Fibroblast of skin of right quadriceps (primary cell): ENCODE measurements at places on chromosomes 5 and 9.

DNA sequence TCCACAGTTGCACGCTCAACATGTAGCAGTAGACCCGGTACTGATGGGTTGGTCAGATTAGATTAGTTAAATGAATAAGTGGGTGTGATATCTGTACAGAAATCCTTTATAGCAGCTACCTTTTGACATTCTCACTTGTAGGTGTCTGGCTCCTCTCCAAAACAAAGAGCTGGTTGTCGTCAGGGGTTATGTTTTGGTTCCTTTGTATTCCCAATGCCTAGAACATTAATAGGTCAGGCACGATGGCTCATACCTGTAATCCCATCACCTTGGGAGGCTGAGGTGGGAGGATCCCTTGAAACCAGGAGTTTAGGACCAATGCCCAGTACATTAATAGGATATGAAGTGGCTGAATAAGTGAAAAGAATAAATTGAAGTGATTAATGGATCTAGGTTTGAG is 182.1 kb downstream of the SNCAIP start:
- DNase-seq, result no peak

DNA sequence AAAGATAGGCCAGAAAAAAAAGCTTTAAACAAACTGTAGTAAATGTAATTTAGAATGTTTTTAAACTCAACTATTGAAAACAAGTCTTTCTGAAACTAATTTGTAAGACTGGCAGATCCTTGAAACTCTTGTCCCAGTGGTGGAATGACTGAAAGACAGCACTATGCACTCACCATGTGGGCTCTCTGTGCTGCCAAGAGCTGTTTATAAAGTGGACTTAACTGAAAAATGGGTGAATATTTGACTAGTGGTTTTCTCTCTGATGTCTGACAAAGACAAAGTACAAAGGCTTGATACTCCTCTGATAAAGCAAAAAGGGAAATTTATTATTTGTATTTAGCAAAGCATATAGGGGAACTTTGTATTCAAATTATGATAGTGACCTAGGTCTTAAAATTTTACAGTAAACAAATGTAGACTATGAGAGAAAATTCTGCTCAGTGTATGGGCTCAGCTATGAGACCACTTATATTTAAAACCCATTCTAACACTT is 635.4 kb downstream of the NR2F1-AS1 start:
- DNase-seq, result no peak

DNA sequence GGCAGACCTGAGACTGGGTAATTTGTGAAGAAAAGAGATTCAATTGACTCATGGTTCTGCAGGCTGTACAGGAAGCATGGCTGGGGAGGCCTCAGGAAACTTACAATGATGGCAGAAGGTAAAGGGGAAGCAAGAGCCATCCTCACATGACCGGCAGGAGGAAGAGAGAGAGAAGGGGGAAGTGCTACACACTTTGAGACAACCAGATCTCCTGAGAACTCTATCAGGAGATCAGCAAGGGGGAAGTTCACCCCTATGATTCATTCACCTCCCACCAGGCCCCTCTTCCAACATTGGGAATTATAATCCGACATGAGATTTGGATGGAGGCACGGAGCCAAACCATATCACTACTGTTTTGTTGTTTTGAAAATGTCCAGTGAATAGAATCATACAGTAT is 110.2 kb downstream of the DAPK1 start:
- no peak for DNase-seq

- no peak for DNase-seq
Observed at GRCh38 chr5:14322437-14323187, 179.5 kb downstream of the TRIO start.

- no peak for DNase-seq
Observed at GRCh38 chr9:115415450-115415849, 297.5 kb upstream of the TNC start.

DNA sequence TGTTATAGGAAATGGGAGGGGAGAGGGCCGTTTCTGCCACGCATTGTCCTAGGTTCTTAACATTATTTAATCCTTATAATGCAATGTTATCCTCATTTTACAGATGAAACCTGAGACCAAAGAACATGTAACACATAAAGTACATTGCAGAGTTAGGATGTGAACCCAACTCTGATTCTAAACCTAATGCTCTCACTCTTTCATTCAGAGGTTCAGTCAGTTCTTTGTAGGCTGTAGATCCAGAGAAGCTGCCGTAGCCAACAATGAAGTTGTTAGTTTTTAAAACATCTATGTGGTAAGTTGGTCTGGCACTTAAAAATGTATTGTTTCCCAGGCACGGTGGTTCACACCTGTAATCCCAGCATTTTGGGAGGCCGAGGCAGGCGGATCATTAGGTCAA is 10.5 kb upstream of the PSMD5 start:
- no peak for DNase-seq

GRCh38 chr5:139025651-139026050 is 150.5 kb upstream of the LRRTM2 start:
- DNase-seq, result no peak

DNA sequence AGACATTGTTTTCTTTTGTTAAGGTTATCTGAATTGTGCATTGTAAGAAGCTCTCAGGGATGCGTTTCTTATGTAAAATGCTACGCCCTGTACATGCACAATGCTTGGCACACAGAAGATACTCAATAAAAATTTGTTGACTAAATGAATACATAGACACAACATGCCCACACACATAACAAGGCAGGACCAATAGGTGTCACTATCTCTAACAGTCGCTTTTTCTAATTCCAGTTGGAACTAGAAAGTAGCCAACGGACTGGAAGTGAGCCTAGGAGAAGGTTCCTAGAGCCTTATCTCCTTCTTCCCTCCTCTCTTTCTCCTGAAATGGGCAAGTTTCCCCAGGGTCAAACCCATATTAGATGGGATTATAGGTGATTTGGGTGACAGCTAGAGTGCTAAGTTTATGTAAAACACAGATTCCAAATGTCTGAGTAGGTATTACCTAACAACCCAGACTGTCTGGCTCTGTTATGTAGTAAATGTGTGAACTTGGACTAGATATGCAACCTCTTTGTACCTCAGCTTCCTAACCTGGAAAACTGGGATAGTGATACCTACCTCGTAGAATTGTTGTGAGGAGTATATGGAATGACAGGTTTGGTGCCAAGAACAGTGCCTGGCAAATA is 603.0 kb downstream of the RAB3C start:
- DNase-seq, result no peak

DNA sequence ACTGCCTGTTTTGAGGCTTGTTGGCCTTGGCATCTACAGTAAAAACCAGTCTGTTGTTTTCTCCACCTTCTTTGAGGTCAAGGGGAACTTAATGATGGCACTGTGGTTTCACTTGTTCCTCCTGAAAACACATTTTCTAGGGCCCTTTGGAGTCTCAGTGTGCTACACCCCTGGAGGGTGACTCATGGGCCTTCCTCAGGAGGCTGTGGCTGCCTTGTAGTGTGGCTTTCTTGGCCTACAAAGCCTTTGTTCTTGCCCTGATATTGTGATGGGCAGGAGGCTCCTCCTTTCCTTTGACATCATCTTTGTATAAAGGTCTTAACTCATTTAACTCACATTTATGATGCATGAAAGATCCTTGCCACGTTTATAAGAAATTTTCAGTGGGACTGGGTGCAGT is 56.3 kb upstream of the GPBP1 start:
- no peak for DNase-seq

- no peak for DNase-seq
Observed at GRCh38 chr9:126453156-126453963, 126.7 kb downstream of the MVB12B start.

- DNase-seq, result no peak
Observed at GRCh38 chr5:10046676-10047075, 203.0 kb downstream of the ATPSCKMT start.

- peak; percentile 35 for DNase-seq
Observed at GRCh38 chr5:167244583-167244982, 1046.9 kb upstream of the WWC1 start.

DNA sequence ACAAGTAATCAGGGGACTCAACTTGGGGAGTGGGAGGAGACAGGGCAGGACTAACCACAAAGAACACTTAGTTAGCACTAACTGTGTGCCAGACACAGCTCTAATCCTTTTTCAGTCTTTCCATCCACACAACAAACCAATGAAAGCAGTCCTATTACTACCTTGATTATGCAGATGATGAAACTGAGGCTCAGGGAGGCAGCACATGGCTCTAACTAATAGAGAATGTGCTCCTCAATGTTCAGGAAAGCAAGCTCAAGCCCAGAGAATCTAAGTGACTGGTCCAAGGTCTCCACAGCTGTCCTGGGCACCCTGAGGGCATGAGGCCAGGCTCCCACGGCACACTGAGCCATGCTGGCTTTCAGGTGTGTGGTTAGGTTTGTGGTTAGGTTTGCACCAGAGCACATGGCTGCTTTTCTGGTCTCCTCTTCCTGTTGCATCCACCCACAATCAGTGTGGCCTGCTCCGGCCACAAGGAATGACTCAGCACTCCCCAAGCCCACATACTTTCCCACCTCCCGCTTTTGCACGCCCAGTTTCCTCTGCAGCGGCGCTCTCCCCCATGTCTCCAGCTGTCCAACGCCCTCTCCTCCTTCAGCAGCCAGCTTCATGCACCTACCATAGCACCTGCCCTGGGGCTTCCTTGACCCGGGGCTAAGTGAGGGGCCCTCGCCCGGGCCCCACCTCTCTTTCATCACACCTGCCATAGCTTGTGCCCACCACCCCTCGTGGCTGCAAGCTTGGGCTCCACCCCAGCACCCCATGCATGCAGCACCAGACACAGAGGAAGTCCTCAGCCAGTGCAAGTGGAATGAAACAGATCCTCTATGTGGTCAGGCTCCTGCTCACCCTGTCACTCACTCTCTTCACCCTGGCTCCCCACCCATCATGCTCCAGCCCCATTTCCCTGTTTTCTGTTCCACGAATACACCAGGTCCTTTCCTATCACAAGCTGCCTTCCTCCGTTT is 133.1 kb downstream of the GABBR2 start:
- peak; percentile 53 for DNase-seq

- no peak for DNase-seq
Observed at GRCh38 chr9:136596630-136597031, 50.8 kb upstream of the NOTCH1 start.

DNA sequence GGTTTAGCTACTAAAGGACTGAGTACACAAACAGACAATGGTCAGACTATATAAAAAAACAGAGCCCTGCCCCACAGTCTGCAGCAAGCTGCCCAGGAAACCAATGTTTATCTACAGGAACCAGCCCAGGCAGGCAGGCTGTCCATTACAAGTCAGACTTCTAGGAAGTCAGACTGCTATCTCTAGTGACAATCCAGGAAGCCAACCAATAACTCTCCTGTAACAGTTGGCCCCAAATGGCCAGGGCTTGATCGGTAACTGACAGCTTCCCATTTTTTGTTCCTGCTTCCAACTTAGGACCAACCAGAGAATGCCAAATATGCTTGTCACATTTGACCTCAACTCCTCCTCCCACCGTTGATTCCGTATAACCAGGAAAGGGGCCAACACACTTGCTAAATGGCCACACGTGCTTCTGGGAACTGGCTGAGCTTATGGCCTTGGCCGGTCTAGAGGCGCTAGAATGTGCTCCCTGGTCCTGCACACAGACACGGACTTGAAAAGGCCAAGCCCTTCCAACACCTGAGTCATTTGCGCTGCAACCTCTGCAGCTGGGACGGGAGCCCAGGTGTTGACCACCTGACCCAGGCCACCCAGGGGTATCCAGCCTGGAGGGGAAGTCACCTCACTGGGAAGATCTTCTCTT is 79.6 kb upstream of the CDK20 start:
- no peak for DNase-seq

- no peak for DNase-seq
Observed at GRCh38 chr9:27653957-27654356, 80.7 kb upstream of the C9orf72 start.

- DNase-seq, result peak; percentile 83
Observed at GRCh38 chr5:143314659-143315058, 88.8 kb downstream of the NR3C1 start.

GRCh38 chr5:142779163-142779840 is 9.1 kb downstream of the ARHGAP26 start:
- DNase-seq, result peak; percentile 19

- no peak for DNase-seq
Observed at GRCh38 chr5:14191325-14191724, 48.2 kb downstream of the TRIO start.

DNA sequence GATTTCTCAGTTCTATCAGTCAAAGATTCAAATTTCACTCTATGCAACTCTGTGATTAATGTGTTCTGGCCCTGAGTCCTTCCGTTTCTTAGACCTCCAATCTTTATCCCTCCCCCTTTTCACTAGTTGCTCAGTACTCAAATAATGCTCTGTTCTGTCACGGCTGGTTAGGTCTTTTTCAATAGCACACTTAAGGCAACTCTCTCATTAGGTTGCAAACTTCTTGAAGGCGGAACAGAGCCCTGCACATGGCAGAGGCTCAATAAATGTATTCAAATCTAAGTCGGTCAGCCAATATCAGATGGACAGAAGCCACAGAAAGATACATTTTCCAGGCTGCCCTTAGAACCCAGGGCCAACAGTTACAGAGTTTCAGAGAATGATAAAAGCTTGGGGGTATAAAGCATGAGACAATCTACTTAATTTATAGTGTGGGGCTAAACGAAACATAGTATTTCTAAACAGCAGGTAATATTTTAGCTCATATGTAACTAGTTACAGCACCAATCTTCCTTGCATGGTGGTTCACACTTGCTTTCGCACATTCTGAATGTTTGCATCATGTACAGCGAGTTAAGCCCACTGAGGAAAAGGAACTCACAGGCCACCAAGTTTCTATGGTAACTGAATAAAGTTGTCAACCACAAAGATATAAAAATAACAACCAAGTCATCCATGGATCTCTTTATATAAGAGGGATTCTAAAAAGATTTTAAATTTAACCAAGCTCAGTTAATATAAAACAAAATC is 67.1 kb upstream of the GOLPH3 start:
- no peak for DNase-seq

- DNase-seq, result no peak
Observed at GRCh38 chr5:174589599-174589998, 134.8 kb upstream of the MSX2 start.

DNA sequence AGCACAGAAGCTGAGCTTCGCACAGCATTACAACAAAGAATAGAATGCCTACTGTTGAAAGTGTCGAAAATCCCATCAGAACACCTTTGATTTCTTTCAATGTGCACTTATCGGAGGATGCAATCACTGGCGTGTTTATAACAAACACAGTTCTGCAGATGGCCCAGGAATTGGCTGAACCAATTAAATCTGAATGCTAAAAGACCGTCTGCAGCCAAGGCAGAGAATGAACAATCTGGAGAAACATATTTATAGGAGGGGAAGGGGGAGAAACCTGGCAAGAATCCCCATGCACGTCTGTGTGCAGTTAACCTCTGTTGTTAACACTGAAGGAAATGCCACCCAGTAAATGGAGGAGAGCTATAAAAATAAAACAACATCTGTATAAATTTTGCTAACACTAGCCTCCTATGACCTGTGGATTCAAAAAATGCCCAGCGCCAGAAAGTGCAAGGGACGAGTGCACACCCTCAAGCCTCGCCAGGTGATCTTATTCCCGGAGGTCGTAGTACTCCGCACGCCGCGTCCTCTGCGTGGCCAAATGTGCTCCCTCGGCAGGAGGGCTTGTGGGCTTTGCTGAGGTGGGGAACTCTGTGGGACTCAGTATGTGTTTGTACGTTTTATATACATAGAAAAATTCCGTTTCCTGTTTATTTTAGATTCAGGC is 56.8 kb downstream of the PTCH1 start:
- DNase-seq, result peak; percentile 28
